ENCODE measurements at places on chromosomes 1 and 21.

DNA sequence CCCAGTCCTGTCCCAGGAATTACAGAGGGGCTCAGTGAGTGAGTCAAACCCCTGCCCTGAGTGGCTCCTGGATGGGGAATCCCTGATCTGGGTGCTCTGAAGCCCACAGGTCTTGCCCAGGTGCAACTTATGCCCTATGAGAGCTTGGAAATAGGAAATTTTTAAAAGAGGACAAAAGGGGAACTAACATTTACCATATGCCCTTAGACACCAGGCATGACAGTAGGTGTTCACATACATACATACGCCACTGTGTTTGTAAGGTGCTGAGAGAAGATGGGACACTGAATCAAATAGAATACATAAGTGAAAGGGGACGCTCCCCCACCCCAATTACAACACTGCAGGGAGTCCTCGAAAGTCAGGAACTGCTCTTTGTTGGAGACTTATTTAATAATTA, 1.4 kb downstream of the CFAP45 start:
- no peak for DNase-seq

- no peak for DNase-seq
These were observed 7.7 kb downstream of the MAD2L2 start for GRCh38 chr1:11673089-11673769.

DNA sequence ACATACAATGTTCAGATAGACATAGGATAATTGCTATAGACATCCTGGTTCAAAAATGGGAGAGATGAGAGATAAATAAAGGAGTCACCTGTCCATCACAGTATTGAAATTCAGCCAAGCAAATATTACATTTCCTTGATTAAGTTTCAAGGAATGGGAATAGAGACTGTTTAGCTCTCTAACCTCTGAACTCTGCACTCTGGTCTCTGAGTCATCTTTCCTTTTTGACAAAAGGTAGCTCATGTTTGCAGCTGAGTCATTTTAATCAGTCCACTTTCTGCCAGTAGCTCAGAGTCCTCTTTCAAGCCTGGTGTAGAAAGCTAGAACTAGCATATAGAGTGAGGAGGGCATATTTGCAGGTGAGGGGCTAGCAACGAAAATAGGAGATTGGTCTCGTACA, 51.4 kb upstream of the GJA8 start:
- DNase-seq: peak; percentile 68

DNA sequence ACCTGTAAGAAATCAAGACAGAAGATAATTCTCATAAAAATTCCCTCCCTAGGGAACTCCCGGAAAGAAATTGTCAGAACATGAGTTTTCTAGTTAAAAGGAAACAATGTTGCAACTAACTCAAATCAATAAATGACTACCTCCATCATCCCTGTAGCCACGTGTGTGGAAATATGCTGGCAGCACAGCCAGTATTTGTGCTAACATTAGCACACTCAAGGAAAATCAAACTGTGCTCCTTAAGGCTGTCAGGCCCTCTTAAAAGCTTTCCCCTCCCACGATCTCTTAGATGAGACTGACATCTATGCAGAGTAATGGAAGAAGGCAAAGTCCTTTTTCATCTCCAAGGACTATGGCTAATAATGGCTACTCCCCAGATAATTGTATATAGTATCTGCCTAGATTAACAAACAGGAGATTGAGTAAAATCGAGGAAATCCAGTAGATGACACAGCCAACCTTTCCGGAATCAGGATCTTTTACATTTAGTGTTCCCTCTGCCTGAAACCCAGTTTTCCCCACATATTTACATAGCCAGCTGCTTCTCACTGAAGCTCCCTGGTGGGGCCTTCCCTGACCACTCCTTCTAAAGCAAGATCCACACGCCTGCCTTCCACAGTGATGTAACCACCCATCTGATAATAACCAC, 50.9 kb upstream of the NR5A2 start:
- DNase-seq: no peak

DNA sequence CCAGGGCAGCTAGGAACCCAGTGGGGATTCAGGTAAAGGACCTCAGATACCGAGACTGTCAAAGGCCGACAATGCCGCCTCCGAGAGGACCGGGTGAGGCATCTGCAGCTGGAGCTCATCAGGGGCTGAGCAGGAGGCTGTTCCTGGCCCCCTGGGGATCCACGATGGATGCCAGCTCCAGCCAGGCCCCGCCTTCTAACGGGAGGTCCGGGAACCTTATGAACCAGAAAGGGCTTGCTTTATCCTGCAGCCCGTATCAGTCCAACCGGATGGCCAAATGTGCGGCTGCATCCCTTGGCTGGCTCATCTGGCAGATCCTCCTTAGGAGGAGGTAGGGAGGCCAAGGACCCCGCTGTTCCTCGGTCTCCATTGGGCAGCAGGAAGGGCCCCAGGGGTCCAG, 32.0 kb downstream of the SLC45A1 start:
- DNase-seq: no peak

- no peak for DNase-seq
These were observed 230.7 kb downstream of the TOMM20 start for GRCh38 chr1:234897754-234898454.

GRCh38 chr1:194225821-194226220, 1039.4 kb upstream of the B3GALT2 start:
- DNase-seq: no peak

GRCh38 chr1:208004851-208005250, 93.9 kb upstream of the CD34 start:
- no peak for DNase-seq

DNA sequence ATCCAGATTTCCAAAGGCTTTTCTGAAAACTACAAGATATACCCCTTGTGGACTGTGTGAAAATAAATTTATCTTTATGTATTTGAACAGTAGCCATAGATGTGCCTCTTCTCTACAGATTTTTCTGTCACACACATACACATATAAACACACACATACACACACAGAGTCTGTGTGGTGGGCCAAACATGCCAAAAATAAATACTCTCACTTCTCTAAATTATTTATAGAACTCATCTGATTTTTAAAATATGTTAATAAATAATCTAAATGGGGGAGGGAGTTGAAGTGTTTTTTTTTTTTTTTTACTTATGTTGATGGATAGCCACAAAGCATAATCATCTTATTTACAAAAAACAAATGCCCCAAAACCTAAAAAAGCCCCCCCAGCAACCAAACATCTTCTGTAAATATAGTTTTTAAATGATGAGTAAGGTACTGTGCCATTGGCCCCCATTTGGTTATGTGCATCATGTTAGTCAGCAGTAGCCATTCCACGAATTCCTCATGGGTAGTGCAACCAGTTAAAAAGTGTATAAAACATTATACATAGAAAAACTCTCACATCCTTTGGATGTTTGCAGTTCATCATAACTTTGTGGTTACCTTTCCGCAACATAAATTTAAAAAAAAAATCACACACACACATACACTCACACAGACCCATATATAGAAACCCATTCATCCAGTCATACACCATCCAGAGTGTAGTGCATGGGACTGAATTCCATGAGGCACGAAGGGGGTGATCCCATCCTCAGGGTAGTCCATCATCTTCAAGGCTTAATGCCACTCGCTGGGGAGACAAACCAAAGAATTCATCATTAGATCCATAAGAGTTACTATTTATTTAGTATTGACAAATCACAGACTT, 8.2 kb upstream of the MAGOH start:
- DNase-seq: no peak

- no peak for DNase-seq
These were observed 14.4 kb downstream of the CCDC190 start for GRCh38 chr1:162846256-162847212.

DNA sequence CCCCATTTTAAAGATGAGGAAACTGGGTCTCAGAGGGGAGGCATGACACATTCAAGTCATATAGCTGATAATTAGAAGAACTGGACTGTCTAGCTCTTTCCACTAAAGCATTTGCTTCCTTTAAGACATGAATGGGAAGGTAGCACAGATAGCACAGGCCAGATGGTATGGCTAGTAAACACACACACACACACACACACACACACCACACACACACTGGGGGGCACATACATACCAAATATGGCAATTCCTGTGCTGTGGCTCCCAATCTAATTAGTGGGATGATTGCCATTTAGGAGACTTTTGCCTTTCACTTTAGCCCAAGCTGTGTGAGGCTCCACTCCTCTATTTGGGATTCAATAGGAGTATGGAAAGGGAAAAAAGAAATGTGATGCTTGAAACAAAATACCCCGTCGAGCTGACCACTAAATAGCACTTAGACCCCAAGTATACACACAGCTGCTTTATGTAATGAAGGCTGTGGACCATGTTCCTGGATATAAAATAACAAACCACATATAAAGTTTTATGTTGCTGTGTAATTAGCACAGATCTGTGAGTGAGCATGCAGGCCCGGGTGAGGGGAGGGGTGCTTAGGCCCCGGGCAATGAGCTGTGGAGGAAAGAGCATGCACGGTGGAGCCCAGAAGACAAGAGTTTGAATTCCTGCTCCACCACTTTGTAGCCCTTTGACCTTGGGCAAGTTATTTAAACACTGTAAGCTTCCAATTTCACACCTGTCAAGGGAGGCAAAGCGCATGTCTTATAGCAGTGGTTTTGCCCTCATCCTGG, 6.8 kb upstream of the TRABD2B start:
- no peak for DNase-seq

DNA sequence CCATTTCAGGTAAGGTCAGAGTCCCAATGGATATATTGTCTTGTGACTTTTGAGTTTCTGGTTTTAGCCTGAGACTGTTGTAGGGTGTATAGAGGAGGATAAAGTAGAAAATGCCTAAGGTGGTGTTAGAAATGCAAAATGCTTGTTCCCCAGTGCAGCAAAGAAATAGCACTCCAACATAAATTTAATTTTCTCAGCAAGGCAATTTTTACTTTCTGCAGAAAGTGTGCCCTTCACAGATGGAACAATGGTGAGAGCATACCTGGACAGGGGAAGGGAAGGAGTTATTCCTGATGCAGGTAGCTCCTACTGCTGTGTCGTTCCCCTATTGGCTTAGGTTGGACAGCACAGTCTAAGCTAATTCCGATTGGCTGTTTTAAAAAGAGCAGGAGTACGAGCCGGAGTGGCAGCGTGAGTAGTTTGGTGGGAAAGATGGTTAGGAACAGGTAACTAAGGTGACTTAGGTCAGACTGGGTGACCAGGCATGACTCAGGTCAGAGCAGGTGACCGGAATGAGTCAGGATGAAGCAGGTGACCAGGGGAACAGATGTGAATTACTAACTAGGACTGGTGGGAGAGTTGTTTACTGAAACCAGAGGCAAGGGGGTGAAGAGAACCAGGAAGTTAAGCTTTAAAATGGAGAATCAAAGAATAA, 21.5 kb downstream of the SPATA45 start:
- no peak for DNase-seq

DNA sequence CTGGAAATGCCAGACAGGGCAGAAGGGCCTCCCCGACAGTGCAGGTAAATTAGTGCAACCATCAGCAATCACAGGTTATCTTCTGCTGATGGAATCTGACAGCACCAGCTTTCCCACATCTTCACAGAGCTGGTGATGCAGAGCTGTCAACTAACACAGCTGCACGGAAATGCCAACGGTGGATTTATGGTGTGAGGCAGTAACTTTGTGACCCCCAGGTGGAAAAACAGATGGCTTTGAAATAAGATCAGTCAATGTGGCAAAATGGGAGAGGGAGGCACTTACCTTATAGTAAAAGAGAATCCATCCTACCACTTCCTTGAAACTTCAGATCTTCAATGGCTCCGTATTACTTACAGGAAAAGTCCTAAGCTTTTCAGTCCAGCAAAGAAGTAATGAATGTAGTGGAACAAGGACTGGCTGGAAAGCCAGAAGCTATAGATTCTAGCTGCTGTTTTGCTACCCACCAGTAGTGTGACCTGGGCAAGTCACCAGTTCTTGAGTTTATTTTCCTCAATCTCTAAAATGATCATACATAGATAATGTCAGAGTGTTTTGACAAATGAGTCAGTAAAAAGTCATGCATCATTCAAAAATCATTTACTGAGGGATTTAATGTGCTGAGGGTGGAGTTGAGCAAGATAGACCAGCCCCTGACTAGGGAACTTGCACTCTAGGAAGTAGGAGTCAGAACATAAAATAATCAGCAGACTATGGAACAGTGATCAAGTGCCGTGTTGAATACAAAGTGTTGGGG, 245.7 kb upstream of the JUN start:
- no peak for DNase-seq

DNA sequence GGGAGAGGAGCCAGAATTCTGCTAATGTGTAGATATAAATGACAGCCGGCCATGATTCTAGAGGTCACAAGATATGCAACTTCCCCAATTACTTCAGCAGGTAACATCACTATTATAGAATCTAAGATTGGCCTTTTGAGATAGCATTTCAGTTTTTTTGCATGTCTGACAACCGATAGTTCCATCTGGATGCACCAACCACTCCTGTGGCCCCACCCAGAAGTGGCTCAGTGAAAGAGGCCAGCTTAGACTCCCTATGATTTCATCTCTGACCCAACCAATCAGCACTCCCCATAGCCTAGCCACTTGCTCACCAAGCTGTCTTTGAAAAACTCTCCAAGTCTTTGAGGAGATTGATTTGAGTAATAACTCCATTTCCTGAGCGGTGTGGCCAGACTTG, 30.3 kb upstream of the NUF2 start:
- DNase-seq: no peak

DNA sequence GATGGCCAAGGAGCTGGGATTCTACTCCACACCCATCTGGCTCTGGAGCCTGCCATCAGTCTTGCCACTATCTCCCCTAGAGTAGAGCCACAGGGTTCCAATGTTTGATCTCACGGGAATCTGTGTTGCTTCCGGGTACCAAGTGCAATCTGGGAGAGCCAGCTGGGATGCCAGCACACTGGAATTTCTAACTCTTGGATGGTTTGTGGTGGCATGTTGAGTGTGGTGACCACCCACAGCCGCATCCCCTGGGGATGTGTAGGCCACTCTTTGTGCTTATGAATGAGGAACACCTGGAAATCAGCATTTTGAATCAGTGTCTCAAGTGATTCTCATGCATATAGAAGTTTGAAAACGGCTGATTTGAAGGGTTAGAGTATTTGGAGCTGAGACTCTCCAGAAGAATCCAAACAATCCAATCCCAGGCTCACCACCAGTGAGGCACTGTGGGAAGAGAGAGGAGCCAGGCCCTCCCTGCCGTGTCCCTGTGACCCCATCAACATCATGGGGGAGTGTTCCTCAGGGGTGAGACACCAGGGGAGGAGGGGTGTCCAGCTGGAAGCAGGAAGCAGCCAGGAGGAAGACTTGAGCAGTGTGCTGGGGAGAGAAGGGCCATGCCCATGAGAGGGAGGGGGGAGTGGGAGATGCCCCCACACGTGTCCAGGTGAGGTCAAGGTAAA, 13.4 kb downstream of the FBLIM1 start:
- DNase-seq: no peak
